ENCODE measurements at places on chromosomes 12 and 14.

GRCh38 chr12:117039891-117040309 lies 59.3 kb downstream of the TESC start:
- DNase-seq, result no peak

- no peak for DNase-seq
These were observed 133.5 kb downstream of the KTN1 start for GRCh38 chr14:55713486-55713885.

- DNase-seq, result no peak
These were observed 746.0 kb downstream of the VRK1 start for GRCh38 chr14:97543221-97543620.

DNA sequence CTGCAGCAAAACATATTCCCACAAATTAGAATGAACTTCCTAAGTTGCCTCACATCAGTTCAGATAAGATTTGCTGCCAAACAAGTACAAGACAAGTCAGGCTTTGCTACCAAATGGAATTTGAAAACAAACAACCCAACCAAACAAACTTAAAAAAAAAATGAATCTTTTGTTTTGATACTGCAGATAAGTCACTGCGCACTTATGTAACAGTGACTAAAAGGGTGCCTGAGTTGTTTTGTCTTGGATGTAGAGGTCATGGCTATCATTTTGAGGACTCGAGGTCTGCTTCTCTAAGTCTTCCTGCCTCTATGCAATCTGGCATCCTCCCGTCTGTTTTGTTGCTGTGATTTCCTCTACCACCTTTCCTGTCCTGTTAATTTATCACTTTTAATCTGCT lies 11.1 kb upstream of the EPS8 start:
- no peak for DNase-seq

GRCh38 chr14:24900269-24901100 lies 149.5 kb downstream of the STXBP6 start:
- no peak for DNase-seq

DNA sequence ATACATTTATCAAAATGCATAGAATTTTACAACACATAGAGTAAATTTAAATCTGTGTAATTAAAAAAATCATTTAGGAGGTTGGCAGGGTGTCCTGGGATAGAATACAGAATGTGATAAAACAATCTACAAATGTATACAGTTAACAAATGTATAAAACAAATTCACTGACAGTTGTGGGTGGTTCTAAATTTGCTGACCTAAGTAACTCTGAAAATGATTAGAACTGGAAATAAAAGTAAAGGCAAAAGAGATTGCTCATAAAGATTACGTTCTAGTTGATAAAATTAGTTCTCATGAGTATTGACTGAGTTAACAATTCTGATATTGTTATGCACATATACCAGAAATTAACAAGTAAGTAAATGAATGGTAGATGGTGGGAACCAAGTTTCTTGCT lies 1827.3 kb upstream of the FLRT2 start:
- DNase-seq, result no peak

- no peak for DNase-seq
These were observed 471.2 kb upstream of the ATXN7L3B start for GRCh38 chr12:74066476-74066875.

DNA sequence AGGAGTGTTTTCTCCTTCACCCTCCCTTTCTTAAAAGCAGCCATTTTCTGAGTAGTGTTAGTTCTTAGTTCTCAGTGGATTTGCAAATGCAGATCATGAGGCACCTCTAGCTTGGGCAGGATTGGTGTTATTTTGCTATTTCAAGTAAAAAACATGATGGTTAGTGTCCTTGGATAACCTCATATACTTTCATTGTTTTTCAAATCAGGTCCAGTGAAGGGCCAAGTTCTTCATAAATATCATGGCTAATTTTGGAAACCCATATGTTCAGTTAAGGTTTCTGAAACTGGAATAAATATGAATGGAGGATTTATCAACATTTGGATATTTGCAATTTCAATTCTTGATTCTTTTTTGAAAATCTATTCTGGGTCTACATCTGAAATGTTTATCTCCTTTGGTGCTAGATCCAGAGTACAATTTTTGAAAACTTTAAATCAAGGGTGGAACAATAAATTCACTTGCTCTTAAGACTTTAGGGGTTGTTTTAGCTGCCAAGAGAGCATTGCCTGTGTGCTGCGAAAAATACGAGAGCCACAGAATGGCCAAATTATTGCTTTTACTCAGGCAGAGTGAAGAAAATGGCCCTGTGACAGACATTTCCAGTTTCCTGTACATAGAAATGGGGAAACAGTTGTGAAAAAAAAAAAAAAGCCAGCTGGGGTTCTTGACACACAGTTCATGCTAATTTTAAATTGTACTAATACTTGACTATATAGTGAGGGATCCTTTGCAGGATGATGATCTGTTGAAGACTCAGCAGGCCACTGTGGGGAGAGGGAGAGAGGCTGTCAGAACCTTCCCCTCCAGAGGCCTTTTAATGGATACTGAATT lies 104.6 kb downstream of the BICD1 start:
- DNase-seq, result no peak

- no peak for DNase-seq
These were observed 4.1 kb upstream of the CISTR start for GRCh38 chr12:53755893-53756292.

DNA sequence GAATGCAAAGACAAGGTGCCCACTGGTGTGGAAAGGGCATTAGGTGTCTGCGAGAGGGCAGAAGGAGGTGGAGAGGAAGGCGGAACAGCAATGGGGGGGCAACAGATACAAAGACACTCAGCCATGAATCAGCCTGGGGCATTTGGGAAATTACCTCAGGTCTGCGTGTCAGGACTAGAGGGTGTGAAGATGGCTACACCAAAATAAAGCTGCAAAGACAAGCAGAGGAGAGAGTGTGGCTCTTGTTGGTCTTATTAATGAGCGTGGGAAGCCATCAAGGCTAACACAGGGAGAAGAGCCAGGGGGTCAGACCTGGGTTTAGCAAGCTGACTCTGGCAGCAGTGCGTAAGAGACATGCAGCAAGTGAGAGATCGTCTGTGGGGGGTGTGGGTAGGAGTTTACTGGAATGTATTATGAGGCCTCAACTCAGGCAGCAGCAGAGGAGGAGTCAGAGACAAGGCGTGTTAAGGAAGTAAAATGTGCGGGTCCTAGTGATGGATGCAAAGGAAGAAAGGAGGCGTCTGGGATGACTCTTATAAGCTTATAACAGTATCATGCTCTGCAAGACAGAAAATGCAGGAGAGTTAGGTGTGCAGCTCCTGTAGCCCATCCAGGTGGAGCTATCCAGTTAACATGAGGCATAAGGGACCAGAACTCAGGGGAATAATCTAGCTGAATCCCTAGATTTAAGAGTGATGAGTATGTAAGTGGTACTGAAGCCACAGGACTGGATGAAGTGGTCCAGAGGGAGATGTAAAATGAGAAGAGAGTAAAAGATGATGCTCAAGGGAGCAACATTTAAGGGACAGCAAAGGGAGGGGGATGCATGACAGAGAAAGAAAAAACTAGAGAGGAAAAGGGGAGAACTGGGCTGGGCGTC lies 50.4 kb downstream of the KCNK10 start:
- DNase-seq, result peak; percentile 34

DNA sequence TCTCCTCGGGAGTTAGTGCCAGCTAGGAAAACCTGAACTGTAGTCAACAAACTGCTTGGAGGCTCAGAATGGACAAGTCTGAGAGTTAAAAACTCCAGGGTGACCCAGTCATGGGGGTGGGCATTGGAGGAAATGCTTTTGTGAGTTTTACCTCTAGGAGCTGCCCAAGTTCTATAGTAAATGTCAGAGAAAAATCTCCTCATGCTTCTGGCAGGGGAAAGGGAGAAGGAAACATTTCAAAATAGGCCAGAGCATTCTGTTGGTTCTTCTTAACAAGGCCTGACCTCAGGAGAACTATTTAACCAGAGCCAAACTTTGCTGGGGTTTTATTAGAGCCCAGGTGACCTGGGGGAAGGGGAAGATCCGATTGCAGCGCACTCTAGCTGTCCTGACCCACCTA lies 12.3 kb downstream of the NINJ2 start:
- no peak for DNase-seq
